ENCODE measurements at places on chromosomes 1 and 21.

- no peak for DNase-seq
These were observed 30.1 kb upstream of the KCNK2 start for GRCh38 chr1:215052256-215053015.

DNA sequence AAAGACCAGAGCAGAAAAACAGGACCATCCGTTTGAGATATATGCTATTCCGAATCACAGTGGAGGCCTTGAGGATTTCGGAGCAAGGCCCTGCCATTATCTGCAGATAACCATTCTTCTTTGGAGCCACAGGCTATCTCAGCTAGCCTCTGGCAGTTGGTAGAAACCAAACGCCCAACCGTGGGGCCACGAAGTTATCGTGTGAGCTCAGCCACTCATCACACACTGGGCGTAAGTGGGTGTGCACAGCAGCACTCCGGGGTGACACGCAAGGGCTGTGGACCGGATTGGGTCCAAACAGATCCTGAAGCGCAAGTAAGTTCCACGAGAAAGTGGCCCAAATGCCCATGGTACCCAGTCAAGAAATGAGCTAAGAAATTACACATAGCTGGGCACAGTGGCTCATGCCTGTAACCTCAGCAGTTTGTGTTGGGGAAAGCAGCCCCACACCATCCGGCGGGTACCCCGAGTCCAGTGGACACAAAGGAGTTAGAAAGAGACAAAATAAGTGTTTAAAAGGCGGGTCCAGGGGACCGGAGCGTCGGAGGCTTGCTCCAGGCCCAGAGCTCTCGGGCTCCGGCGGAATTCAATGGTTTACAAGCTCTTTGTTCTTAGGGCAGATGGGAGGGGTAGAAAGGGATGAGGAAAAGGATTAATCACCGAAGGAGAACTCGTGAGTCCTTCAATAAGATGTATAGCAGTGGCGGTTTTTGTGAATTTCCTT lies 130.6 kb downstream of the LIPI start:
- no peak for DNase-seq

DNA sequence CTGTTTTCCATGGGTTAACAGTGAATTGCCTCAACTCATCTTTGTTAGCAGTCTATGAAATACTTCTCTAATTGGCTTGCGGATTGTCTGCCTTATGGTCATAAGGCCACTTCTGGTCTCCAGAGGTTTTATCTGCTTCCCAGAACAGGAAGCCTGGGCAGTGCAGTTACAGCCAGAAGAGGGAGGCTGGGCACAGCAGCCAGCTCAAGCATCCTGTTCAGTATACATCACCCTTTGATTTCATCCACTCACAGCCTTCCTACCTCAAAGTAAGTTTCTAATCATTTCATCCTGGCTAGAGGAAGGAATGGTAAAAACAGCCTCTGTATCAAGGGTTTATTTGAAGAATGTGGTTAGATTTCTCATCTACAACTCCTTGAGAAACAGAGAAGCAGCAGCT lies 311.5 kb upstream of the DEPDC1 start:
- DNase-seq, result no peak

DNA sequence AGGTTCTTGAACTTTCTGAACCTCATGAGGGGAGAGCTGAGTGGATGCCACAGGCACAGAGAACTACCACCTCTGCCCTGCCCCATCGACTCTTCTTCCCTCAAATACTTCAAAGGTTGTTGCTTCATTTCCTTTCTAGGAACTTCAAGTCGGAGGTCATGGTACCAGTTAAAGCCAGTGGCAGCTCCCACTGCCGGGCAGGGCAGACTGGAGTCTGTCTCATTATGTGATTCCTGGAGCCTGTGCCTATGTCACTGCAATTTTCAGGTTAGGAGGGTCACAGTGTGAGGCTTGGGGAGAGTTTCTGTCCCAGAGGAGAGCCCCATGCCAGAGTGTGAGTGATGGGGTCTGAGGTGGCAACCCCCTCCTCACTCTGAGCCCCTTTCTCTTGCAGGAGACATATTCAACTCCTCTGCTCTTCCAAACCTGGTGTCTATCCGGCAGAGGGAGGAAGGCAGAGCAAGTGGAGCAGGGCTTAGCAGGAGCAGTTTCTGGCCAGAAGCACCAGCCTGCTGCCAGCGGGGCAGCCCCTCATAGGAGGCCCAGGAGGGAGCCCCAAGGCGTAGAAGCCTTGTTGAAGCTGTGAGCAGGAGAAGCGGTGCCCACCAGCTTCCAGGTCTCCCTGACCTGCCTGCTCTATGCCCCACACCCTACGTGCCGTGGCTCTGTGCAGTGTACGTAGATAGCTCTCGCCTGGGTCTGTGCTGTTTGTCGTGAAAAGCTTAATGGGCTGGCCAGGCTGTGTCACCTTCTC lies 29.3 kb downstream of the CAMK1G start:
- no peak for DNase-seq

DNA sequence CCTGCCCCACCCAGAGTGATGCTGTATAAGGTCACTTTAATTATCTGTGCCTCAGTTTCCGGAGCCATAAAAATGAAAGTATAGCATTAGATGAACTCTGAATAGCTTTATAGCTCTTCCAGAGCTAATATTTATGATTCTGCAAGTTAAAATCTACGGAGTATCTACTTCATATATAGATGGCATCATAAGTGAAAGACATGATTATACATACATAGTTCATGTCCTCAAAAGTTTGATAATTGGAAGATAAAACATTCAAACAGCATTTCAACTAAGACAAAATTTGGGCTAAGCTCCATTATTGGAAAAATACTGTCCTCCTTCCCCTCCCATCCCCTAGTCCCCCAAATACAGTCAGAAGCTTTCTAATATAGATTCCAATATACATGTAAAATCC lies 4.2 kb downstream of the AKT3 start:
- no peak for DNase-seq

DNA sequence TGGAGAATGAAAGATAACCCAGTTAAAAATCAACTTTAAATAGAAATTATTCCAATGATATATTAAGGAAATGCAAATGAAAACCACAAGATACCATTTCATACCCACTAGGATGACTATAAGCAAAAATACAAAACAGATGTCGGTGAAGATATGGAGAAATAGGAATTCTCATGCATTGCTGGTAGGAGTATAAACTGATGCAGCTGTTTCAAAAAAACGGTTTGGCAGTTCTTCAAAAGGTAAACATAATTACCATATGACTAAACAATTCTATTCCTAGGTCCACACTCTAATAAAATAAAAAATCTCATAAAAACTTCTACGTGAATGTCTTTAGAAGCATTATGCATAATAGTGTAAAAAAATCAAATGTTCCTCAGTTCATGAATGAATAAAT lies 763.3 kb upstream of the BRINP3 start:
- no peak for DNase-seq

- no peak for DNase-seq
These were observed 74.3 kb downstream of the LAMC1 start for GRCh38 chr1:183097438-183098051.

DNA sequence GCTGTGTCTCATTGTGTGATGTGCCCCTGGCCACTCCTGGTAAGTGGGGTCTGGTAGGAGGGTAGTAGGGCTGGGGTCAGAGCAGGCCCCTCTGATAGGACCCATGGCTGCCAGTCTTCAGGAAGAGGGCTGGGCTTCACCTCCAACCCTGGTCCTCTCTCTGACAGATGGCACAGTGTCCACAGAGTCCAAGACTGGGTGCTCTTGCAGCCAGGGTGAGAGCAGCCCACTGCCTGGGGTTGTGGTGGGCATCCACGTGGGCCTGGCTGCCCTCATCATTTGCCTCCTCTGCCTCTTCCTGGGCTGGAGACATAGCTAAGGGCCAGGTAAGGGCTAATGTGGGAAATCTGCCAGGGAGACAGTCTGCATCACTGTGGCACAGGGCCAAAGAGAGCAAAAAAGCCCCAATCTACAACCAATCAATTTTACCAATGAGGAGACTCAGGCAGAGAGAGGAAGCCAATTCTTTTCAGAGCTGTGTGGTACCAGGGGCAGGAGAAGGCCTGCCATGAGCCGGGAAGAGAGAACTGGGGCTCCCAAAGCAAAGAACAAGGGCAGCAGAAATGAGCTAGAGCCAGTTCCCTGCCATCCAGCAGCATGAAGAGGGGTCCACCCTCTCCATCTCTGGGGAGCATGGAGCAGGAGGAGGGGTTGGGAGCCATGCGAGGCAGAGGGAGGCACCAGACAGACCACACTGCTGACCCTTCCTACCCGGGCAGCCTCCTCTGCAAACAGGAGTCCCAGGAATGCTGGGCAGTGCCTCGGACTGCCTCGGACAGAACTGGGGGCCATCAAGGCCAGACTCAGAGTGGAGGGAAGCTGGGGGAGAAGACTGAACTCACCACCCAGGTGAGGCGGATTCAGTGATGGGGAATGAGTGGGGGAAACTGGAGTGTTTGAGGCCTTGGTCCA lies 26.8 kb downstream of the SLC27A3 start:
- DNase-seq, result no peak

DNA sequence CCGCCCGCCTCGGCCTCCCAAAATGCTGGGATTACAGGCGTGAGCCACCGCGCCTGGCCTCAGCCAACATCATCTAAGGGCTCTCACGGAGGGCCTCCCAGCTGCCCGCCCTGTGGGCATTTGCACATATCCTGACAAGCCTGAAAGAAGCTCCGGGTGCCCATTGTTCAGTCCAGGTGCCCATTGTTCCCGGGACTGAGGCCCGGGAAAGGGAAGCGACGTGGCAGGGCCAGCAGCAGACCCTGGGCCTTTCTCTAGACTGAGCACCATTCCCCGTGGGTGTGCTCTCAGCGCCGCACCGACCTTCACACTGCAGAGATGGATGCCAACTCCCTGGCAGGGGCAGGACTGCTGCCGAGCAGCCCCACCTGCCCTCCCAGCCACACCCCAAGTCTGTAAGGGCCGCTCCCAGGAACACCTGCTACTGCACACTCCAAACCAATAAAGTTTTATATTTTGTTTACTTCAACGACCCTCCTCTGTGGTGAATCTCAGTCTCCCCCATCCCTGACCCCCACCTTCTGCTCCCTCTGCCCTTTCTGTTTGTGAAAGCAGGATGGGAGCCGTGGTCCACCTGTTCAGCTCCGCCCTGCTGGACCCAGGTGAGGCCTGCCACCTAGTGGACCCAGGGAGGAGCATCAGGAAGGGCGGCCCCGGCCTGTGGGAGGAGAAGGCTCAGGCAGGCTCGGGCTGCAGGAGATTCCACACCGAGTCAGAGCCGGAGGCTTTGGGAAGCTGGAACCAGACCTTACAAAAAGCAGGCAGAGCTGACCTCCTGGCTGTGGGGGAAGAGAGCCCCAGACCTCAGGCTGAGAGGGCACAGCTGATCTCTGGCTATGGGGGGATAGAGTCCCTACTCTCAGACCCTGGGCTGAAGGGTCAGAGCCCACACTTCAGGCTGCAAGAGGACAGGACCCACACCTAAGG lies 1.1 kb upstream of the TMEM82 start:
- no peak for DNase-seq

DNA sequence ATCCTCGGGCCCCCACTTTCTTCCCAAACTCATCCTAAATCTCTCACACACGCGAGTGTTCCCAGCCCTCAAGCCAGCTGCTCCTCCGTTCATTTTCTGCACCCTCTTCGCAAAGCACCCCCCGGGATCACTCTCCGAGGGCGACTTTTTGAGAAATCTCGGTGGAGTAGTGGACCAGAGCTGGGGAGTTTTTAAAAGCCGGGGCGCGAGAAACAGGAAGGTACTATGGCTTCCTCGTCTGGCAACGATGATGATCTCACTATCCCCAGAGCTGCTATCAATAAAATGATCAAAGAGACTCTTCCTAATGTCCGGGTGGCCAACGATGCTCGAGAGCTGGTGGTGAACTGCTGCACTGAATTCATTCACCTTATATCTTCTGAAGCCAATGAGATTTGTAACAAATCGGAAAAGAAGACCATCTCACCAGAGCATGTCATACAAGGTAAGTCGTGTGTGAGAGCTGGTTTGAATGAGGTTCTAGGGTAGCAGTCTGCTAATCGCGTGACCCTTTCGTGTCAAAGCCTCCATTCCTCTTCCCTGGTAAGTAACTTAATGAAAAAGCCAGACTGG lies 800 bp downstream of the DR1 start:
- no peak for DNase-seq

DNA sequence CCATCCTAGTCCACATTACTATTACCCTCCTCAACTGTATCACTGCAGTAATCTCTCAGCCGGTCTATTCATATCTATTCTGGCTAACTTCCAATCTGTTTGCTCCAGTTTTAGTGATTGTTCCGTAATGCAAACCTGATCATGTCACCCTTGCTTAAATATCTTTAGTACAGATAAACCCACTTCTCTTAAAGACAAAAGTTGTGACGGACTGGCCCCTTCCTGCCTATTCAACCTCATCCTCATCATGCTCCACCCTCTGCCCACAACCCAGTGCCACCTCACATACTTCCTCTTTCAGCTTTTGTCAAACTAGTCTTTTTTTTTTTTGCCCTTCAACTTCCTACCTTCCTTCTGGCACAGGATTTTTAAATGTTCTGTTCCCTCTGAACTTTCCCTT lies 2.8 kb upstream of the C1orf162 start:
- peak; percentile 41 for DNase-seq

- no peak for DNase-seq
These were observed 1316.8 kb upstream of the B3GALT2 start for GRCh38 chr1:194503209-194503608.

- DNase-seq, result no peak
These were observed 4.0 kb downstream of the BROX start for GRCh38 chr1:222716393-222716792.

DNA sequence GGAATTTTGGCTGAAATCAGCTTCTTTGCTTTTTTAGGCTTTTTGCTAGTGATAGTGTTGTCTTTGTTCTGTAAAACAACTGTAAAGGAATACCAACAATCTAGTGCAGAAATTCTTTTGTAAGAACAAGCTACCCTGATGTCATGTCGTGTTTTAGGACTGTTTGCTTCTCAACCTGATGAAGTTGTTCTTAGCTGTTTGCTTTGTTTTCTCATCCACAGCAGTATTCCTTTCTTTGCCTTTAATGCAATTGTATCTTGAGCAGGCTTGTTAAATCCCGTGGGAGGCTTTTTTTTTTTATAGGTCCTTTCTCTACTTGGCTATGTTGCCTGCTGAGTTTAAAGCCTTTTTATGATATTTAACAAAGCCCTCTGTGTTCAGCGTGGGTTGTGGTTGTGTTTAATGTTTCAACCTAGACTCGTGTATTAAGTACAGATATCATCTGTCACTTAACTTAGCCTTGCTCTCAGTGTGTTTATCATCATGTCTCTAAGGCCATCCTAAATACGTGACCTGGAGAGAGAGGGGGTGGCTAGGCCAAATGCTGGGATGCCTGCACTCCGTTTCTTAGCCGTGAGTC lies 31.6 kb downstream of the ADARB1 start:
- no peak for DNase-seq

DNA sequence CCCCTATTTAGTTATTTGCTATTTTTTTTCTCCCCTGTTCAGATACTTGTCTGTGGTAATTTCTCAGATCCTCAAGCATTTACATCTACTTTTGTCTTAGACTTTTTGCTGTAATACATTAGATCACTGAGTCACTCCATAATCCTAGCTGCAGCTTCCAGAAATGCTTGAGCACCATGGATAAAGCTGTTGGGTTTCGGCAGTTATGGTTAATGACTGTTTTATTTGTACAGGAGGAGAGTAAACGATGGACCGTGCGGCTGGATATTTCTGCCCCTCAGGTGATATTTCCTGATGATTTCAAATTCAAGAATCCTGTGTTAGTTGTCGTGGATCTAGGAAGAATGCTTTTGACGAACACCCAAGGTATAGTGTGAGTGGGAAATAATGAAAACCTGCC lies 42.9 kb downstream of the VPS13D start:
- no peak for DNase-seq

- DNase-seq, result no peak
These were observed 84.1 kb upstream of the SELENON start for GRCh38 chr1:25715888-25716287.

GRCh38 chr1:1162597-1163537 lies 10.8 kb upstream of the TTLL10 start:
- DNase-seq, result no peak

Data from esophagus squamous epithelium (tissue), 5 donors.